ENCODE measurements at places on chromosomes 3 and 15.
A peak's percentile ranks its signal among the peaks of the same experiment; 100 is the strongest.

GRCh38 chr3:35932995-35933394 is 293.7 kb downstream of the ARPP21 start:
- no peak for DNase-seq

DNA sequence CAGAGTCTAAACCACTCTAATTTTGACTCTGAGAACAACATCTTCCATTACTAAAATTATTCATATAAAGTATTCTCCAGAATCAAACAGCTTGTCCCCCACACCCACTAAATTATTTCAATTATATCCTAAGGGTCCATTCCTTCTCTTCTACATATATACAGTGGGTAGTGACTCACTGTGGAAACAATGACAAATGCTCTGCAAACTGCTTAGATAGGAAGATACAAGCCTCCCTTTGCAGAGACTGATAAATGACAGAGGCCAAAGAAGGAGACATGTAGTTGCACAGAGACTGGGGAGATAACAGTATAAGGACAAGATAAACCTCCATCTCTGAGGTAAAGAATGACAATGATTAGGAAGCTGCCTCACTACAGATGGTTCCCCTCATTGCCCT is 1087.4 kb downstream of the AGBL1 start:
- DNase-seq = no peak

- DNase-seq = no peak
Measured at GRCh38 chr15:89117790-89118189, 29.5 kb downstream of the ABHD2 start.

- DNase-seq = peak; percentile 92
Measured at GRCh38 chr15:60397772-60398445, at the start of gene ANXA2. Gene ANXA2 (minus strand): TSS chr15:60397986. CDS start chr15:60386075, 11,911 bp downstream.

GRCh38 chr3:22977650-22978289 is 225.4 kb upstream of the UBE2E2 start:
- DNase-seq = no peak

GRCh38 chr3:146537603-146538002 is 6.8 kb downstream of the PLSCR1 start:
- DNase-seq = no peak

- DNase-seq = no peak
Measured at GRCh38 chr15:80003171-80003570, 32.2 kb upstream of the BCL2A1 start.

DNA sequence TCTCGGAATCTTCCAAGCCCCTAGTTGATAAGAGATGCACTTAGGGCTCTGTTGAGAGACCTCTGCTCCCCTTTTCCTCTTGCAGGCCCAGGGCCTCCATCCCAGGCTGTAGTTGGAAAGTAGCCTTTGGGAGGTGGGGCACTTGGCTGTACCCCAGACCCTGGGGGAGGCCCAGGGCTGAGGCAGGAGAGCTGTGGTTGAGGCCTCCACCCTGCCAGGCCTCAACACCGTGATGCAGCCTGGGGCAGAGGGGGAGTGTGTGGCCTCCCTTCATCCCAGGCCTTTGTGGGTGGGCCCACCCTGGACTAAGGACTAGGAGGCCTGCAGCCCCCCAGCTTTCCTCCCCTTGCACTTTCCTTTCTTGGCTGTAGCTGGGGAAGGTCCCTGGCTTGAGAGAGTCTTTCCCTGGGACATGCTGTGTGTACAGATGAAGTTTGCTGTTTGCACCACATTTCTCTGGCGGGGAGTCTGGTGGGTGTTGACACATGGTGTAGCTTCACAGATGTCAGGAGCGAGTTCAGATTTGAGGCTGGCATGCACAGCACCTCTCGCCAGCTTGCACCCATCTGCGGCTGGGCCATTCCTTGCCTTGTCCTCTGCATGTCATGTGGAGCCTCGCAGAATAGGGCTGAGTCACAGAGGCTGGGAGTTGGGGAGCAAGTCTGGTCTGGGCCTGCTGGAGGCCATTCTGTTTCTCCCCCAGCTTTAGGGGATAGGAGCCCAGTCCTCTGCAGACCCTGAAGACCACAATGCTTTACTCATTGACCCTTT is 13.7 kb downstream of the PLEKHO2 start:
- no peak for DNase-seq

- DNase-seq = no peak
Measured at GRCh38 chr15:62588938-62589670, 424.0 kb upstream of the C2CD4B start.
